Left lung (tissue), 14 donors: ENCODE measurements at places on chromosomes 12 and 14. TPM values are rescaled to one million over a fixed set of nuclear protein-coding genes. Genes with fewer than 3 reads are reported as not detected.
A peak's percentile ranks its signal among the peaks of the same experiment; 100 is the strongest.

Gene LYZ
- 394 TPM for total RNA-seq

DNA sequence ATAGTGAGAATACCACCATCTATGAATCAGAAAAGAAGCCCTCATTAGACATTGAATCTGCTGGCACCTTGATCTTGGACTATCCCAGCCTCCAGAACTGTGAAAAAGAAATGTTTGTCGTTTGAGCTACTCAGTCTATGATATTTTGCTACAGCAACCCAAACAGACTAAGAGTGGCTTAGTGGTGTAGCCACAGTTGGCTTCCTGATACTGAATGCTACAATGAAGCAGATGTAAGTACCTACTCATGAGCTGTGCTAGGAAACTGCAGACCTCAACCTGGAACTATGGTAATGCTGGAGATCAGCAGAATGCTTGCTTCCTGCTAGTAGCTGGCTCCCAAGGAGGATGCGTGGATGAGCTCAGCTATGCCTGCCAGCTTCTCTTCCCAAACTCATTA is 268.6 kb upstream of the CRY1 start:
- DNase-seq = no peak

- no peak for DNase-seq
Measured at GRCh38 chr12:108181095-108181454, 52.0 kb downstream of the WSCD2 start.

DNA sequence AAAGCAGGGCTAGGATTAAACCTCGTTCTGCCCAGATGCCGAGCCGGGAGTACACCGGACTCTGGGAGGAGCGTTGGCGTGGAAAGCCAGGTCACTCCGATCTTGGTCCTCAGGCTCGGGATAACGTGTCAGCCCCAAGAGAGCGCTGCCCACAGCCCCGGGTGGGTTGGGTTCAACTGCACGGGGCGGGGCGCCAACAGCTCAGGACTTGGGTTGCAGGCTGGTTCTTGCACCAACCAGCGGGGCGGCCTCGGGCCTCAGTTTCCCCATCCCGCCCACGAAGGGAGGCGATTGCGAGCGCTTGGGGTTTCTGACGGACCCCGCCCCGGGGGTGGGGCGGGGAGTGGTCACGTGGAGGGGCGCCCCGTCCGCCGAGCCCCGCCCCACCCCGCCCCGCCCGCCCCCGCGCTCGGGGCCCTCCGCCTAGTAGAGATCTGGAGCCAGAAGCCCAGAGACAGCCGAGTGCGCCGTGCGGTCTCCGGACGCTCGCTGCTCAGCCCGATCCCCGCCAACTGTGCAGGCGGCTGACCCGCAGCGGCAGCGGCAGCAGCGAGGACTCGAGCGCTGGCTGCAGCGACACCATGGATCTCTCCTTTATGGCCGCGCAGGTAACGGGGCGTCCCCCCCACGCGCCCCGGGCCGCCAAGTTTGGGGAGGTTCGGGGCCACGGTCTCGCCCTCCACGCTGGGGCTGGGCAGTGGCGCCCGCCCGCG is at the start of gene C14orf132:
Gene C14orf132, plus strand, starts transcription at position 443 of the 713 bp plus-strand sequence. Its CDS starts 139 bp downstream, at position 582.
- peak; percentile 88 for DNase-seq

DNA sequence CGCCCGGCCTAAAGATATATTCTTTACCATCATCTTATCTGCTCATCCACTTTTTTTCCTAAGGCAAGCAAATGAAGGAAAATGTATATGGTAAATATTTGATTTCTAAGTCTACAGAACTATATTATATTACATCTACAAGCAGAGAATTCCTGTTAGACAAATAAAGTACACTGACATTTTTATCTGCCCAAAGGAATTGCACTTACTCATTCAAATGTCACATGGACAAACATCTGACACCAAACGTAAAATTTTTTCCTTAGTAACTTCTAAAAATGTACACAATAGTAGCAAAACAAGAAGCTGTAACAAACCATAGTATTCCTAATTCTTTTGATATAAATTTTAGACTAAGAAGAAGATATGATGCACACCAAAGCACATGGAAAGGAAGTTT is 51.0 kb downstream of the SPPL3 start:
- no peak for DNase-seq

DNA sequence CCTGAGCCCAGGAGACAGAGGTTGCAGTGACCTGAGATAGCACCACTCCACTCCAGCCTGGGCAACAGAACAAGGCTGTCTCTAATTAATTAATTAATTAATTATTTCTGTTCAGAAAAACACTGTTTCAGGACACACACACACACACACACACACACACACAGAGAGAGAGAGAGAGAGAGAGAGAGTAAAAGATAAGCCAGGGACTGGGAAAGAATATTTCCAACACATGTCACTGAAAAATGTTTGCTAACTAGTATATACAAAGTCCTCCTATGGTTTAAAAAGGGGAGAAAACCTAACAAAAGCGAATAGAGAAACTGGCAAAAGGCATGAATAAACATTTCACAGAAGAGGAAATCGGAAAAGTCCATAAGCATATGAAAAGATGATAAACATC is 18.1 kb upstream of the LRIG3 start:
- no peak for DNase-seq

Gene SDS
- 1.5 TPM for total RNA-seq

GRCh38 chr14:92510972-92511371 is 2.6 kb upstream of the RIN3 start:
- DNase-seq = no peak

GRCh38 chr12:24738441-24738840 is 210.5 kb downstream of the BCAT1 start:
- no peak for DNase-seq

Gene ZNF10
- 6.7 TPM for total RNA-seq

DNA sequence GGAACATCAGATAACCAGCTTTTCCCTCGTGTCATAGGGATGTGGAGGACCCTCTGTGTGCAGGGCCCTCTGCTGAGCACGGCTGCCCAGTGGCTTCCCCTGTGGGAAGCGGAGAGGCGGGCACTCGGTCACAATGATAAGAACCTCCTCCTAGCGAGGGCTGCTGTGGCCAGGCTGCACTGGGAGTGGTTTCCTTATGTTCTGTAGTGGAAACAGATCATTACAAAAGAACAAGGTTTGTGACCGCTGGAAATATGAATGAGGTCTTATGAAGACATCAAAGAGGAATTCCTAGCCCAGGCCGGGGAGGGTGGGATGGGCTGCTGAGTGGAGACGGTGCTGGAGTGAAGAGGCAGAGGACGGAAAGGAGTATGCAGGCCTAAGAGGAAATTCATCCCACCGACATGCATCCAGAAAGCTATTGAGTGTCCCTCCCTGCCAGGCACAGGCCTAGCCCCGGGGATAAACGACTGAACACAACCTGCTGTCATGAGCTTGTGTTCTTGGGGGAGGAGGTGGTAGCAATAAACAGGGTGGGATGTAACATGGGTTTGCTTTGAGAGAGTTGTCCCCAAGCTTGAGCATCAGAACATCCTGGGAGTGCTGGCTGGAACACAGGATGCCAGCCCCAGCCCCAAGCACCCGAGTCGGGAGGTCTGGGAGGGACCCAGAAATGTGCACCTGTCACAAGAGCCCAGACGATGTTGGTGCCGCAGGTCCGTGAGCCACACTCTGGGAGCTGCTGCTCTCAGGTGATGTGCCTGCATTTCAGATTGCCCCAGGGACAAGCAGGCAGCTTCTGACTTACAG is 37.5 kb downstream of the FZD10 start:
- no peak for DNase-seq

DNA sequence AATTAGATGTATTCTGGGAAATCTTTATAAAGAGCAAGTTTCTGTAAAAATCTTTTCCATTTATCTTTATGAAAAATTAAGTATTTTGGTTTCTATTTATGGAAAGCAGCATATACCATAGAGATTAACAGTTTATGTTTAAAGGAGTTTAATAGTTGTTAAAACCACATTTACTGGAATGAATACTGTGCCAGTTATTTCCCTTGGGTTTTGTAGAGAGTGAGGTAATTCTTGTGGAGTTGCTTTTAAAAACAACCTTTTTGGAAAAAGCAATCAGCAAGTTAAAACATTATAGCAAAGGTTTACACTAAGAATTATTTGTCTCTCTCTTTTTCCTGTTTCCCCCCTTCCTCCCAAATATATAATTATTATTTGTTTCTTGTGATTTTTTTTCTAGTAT is 34.9 kb downstream of the AEBP2 start:
- DNase-seq = no peak

DNA sequence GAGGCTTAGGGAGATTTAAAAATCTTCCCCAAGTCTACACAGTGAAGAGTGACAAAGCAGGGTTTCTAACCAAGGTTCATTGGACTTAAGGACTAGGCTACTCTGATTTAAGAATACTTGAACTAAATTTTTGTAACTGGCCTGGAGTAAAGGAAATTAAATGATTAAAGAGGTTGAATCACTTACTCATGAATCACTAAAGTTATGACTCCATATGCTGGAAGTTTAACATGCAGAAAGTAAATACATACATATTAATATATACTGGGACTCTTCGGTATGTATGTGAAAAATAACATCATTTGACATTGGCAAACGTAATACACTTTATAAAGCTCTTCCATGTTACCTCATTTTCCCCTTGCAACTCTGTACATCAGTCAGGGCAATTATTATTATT is 322.9 kb downstream of the KCNH5 start:
- DNase-seq = no peak

DNA sequence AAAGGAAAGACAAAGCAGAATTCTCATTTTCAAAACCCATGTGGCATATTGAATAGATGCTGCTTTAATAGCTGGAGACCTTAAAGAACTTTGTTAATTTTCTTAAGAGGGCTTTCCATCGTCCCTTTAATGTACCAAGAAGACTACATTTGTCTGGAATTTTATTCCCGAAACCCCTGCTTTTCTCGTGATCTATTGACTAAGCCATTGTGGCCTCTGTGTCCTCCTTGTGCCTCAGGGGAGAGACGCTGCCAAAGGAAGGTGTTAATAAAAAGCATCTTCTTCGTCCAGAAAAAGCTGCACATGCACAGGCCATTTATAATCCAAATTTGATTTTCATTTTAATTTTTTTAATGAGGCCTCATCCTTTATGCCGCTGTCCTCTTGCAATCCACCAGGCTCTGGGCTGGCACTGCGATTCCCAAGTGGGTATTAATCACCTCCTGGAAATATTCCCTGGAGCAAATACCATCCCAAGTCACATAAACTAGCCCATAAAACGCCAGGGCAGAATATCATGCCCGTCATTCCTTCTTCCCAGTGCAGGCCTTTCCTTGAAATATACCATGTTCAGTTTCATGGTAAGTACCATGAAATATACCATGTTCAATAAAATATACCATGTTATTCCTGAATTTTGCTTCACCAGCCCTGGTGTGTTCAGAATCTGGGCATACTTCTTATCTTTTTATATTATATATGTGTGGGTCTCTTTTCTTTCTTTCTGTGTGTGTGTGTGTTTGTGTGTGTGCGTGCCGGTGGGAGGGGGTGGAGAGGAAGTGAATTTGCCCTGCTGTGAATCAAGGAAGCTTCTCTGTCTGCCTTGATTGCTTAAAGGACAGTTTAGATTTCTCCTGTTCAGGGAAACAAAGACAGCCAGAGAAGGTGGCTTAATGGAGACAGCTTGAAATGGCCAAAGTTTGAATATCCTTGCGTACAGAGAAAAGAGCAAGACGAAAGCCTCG is 147.6 kb downstream of the PHETA1 start:
- no peak for DNase-seq

Gene TRPV4
- total RNA-seq = 3.2 TPM

DNA sequence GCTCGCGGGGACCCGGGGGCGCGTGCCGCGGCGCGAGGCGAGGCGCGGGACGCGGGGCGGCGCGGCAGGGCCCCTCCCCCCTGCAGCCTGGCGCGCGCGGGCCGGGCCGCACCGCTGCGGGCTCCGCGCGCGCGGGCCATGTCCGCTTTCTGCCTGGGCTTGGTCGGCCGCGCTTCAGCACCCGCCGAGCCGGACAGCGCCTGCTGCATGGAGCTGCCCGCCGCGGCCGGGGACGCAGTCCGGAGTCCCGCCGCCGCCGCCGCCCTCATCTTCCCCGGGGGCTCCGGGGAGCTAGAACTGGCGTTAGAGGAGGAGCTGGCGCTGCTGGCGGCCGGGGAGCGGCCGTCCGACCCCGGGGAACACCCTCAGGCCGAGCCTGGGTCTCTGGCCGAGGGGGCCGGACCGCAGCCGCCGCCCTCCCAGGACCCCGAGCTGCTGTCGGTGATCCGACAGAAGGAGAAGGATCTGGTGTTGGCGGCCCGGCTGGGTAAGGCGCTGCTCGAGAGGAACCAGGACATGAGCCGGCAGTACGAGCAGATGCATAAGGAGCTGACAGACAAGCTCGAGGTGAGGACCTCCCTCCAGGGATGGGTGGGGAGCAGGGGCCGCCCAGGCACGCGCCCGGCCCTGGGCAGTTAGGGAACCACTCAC is 820 bp downstream of the BICDL1 start:
- DNase-seq = peak; percentile 73

Gene EIF4B
- 326 TPM for total RNA-seq

GRCh38 chr14:83172363-83172762 is 1638.7 kb upstream of the SEL1L start:
- no peak for DNase-seq

- no peak for DNase-seq
Measured at GRCh38 chr14:105664691-105665090, 138.3 kb downstream of the TMEM121 start.

Gene OR6C65
- total RNA-seq = not detected

DNA sequence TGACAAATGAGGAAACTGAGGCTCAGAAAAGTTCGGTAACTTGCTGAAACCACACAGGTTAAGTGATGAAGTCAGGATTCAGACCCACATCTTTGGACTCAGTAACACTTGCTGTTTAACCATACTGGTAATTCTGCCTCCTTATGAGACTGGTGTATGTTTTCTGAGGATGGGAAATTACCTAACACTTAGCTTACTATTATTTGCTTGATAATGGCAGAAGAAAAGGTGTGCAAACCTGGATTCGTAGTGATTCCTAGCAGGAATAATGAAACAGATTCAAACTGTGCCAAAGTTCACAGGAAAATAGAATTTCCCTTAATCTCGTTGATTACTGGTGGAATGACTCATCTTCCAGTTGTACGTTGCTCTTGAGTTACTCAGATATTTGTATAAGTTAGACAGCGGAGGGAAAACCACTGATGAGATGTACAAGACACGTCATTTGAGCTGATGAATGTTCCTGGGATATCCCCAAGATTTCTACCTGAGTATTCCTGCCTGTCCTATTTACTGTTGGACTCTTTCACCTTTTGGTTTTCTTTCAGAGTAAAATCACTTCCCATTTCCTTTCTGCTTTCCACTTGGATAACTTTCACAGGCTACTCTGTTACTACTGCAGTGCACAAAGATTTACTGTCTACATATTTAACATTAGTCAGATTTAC is 37.5 kb downstream of the PRORP start:
- no peak for DNase-seq

DNA sequence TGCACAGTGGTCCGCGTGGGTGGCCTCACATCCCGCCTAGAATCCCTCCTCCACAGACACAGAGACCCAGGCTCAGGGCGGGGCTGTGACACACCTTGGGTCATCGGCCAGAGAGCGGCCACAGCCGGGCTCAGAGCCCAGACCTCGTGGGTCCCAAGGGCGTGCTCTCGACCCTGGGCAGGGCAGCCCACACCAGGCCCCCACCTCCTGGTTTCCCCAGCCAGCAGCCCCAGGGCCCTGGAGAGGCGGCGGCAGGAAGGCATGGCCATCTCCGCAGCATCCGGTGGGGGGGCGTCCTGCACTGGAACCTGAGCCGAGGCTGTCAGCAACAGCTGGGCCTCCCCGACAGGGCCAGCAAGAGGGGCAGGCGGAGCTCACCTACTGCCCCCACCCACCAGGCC is 15.2 kb downstream of the JAG2 start:
- no peak for DNase-seq

Gene CD9
- total RNA-seq = 416 TPM

Gene AQP2
- total RNA-seq = 0.42 TPM

Gene NOS1
- total RNA-seq = 2.4 TPM

- DNase-seq = no peak
Measured at GRCh38 chr12:133235401-133236112, at the start of gene ANHX. Gene ANHX (minus strand): TSS chr12:133235877. CDS start chr12:133234356, 1,521 bp downstream.
